Right ventricle myocardium inferior (tissue), 1 donor: ENCODE measurements at places on chromosomes 11 and 22. TPM values are rescaled to one million over a fixed set of nuclear protein-coding genes. Genes with fewer than 3 reads are reported as not detected.

DNA sequence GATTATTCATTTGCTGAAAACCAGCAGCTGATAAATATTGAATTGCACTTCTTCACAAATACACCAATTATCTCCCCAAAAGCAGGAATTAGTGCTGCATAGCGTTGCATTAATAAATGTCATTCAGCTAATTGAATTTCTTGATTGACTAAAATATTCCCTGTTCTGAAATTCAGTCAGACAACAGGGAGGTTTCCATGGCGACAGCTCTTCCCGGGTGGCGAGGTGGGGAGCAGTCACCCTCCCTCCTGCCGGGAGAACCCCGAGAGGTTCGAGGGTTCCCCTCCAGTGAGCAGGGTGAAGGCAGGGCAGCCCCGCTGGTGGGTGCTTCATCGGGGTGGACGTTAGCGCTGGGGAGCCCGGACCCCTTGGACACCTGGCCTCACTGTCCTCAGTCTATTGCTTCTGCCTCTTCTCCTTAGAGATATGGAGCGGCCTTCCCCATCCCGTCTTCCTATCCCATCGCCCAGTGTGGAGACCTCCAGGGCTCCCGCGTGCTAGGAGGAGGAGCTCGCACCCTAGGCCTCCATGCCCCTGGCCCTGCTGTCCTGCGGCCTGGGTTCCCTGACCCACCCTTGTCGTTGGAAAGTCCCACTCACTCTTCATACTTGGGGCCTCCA lies 983.5 kb downstream of the BRD1 start:
- DNase-seq: no peak

- no peak for DNase-seq
Observed at GRCh38 chr11:127119356-127119755, 118.8 kb upstream of the KIRREL3 start.

- no peak for DNase-seq
Observed at GRCh38 chr11:77440678-77441077, 33.2 kb downstream of the PAK1 start.

DNA sequence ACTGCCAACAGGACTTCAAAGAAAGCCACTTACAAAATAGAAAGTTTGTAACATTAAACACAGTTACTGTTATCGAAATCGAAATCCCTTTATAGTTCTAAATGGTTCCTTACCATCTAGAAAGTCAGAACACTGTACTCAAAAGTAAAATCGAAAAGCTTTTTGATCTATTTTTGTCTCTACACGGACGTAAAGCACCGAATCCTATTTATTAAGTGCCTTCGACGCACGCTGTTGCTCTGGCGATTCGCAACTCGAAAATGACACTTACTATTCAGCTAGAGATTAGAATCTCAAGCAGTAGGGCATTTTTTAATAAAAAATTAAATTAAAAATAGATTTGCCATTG lies 78.3 kb downstream of the LARGE1 start:
- no peak for DNase-seq

DNA sequence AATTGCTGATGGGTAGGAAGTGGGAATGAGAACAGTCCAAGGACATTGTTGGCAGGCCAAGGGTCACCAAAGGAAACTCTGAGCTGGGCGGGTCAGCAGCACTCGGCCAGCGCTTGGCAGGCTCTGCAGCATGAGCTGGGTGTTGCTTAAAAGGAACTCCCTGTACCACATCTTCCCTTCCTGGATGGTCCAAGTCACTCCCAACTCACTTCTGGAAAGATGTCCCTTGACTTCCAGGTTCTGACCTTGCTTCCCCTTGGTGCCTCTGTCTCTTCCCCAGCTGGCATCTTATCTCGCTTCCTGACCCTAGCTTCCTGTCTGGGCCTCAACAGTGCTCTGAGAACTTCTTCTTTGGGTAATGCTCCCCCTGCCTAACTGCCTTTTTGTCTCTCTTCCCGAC lies 24.8 kb upstream of the SWAP70 start:
- peak; percentile 76 for DNase-seq

- DNase-seq: peak; percentile 63
Observed at GRCh38 chr11:1281974-1282365, 27.5 kb downstream of the TOLLIP start.

- no peak for DNase-seq
Observed at GRCh38 chr11:96424693-96425092, 34.9 kb downstream of the JRKL start.

GRCh38 chr22:22745225-22746060 lies 101.0 kb downstream of the GGTLC2 start:
- DNase-seq: no peak

- no peak for DNase-seq
Observed at GRCh38 chr22:47419239-47419638, 656.8 kb downstream of the TBC1D22A start.

DNA sequence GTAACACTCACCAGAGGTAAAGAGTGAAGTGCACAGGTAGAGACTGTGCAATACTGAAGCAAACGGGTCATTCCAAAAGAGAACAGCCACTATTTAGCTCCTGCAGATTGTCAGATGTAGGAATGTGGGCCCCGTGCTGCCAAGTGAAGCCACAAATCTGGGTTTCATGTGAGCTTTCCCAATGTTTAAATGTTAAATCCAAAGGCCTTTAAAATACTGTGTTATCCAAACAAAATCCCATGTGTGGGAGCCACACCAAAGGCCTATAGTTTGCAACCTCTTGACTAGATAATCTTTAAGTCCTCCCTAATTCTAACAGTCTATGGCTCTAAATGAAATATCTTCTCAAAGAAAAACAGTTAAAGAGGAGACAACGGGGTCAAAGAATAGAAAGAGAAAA lies 43.3 kb downstream of the RBFOX2 start:
- no peak for DNase-seq

DNA sequence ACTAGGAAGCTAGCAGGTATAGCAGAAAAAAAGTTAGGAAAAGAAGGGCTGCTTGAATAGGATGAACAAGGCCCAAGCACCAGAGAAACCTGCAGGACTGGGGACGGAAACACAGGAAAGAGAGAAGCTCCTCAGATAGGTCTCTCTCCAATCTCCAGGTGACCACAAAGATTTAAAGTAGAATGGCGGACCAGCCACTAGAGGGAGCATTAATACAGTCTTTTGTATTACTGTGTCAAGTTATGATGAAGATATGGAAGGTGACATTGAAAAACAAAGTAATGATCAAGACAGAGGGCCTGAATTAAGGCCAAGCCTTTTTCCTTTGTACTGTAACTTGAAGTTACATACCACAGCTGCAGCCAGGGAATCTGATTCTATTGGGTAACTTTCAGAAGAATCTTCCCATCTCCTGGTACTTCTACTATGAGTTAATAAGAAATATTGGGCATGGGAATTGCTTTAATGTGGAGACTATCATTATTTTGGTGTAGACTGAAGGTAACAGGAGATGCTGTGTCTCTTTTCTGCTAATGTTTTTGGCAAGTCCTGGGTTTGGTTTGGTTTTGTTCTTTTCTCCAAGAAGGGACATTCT lies 33.8 kb downstream of the OR2AG2 start:
- DNase-seq: no peak

DNA sequence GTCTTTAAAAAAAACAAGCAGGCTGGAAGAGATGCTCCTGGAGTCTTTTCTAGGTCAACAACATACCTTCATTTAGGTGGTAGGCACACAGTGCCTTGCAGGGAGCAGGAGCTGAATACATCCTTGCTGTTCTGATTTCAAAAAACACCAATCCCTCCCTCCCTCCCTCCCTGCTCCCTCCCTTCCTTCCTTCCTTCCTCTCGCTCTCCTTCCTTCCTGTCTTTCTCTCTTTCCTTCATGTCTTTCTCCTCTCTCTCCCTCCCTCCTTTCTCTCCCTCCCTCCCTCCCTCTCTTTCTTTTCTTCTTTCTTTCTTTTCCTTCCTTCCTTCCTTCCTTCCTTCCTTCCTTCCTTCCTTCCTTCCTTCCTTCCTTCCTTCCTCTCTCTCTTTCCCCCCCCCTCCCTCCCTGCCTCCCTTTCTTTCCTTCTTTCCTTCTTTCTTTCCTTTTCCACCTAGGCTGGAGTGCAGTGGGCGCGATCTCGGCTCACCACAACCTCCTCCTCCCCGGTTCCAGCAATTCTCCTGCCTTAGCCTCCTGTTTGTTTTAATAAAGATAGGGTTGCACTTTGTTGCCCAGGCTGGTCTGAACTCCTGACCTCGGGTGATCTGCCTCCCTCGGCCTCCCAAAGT lies 245.1 kb downstream of the MIAT start:
- DNase-seq: no peak

GRCh38 chr11:33043221-33043830 lies 4.0 kb downstream of the TCP11L1 start:
- no peak for DNase-seq

GRCh38 chr22:39205344-39206021 lies 39.3 kb downstream of the PDGFB start:
- no peak for DNase-seq

DNA sequence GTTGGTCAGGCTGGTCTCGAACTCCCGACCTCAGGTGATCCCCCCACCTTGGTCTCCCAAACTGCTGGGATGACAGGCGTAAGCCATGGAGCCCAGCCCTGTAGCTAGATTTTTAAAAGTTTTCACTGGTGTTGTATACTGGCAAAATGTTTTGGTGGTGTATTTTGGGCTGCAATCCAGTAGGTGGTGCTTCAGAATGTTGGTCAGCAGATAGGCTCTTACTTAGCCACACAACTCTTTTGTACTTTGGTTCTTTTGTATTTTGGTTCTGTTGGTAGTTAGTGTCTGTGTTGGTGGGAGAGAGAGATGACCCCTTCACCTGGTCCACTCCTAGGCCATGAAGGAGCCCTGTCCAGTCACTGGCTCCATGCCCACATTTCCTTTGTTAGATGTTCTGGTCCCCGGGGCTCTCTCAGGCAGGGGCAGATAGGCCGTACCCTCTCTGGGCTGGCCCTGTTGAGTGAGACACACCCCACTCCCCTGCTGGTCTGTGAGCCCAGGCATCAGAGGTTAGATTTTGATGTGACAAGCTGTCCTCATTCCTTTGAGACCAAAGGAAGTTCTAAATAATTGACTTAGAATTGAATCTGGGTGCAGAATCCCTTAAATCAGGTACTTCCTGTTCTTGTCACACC lies 123.8 kb downstream of the DDX10 start:
- DNase-seq: peak; percentile 30

- peak; percentile 20 for DNase-seq
Observed at GRCh38 chr11:91394727-91395414, 829.7 kb upstream of the FAT3 start.

- no peak for DNase-seq
Observed at GRCh38 chr22:17717708-17718107, 56.6 kb downstream of the BID start.

DNA sequence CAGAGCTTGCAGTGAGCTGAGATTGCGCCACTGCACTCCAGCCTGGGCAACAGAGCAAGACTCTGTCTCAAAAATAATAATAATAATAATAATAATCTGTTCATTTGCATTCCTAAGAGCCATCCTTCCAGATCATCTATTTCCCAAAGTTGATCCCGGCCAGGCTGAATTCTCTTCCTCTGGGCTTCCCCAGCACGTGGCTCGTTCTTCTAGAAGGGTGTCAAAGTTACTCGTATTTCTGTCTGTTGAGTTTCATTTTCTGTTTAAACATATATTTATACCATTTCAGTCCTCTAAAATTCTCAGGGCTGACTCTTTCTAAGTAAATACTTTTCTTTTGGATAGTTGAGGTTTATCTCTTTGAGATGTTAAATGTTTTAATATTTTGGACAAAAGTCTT lies 4.8 kb upstream of the JHY start:
- DNase-seq: no peak

GRCh38 chr11:14455648-14456430 lies 43.8 kb downstream of the COPB1 start:
- DNase-seq: no peak

DNA sequence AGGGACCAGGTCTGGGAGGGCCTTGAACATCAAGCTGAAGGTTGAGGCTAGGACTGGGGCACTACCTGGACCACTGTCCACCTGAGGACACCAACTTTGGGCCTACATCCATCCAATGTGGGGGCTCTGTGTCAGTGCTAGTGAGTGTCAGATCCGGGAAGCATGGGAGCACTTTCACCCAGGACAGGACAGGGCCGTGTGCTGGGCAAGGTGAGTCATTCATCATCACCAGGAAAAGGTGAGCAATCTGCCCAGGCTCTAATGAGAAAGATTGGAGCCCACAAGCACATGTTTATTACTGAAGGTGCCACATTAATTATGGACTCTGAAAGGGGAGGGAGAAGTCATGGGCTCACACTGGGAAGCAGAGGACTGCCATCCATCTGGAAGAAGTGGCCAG lies 39.7 kb upstream of the DRD2 start:
- no peak for DNase-seq

DNA sequence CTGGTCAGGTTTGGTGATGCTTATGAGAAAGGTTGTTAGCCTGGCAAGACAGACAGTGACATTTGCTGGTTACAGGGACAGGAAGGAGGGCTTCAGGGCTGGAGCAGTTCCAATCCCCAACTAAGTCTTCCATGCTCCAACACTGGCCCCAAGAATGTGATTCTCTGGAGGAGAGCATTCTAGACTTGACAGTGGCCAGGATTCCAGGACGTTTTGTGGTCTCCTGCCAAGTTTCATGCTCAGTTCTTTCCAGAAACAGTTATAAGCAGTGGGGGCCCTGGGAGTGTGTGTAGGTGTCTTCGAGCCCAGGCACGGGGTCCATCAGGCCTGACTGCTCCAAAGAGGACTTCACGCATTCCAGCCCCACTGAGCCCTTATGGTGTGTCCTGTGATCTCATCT lies 8.9 kb upstream of the GRK3 start:
- DNase-seq: no peak

GRCh38 chr11:62726156-62726914 lies 922 bp downstream of the HNRNPUL2 start:
- no peak for DNase-seq

GRCh38 chr11:61960532-61960931 lies 6.9 kb downstream of the FTH1 start:
- DNase-seq: no peak

ACCS gene
- total RNA-seq: 7.0 TPM

MUC6 gene
- not detected for total RNA-seq

MYOD1 gene
- 0.27 TPM for total RNA-seq

KCNQ1 gene
- total RNA-seq: 40.0 TPM

SPCS2 gene
- total RNA-seq: 108 TPM

OR8A1 gene
- total RNA-seq: not detected

STK33 gene
- 23.9 TPM for total RNA-seq

BEST1 gene
- 1.9 TPM for total RNA-seq

OR51E2 gene
- total RNA-seq: 0.30 TPM

FAM111B gene
- 1.1 TPM for total RNA-seq
